Neural progenitor cell (in vitro differentiated cells): ENCODE measurements at places on chromosomes 7 and 10.
A peak's percentile ranks its signal among the peaks of the same experiment; 100 is the strongest.

DNA sequence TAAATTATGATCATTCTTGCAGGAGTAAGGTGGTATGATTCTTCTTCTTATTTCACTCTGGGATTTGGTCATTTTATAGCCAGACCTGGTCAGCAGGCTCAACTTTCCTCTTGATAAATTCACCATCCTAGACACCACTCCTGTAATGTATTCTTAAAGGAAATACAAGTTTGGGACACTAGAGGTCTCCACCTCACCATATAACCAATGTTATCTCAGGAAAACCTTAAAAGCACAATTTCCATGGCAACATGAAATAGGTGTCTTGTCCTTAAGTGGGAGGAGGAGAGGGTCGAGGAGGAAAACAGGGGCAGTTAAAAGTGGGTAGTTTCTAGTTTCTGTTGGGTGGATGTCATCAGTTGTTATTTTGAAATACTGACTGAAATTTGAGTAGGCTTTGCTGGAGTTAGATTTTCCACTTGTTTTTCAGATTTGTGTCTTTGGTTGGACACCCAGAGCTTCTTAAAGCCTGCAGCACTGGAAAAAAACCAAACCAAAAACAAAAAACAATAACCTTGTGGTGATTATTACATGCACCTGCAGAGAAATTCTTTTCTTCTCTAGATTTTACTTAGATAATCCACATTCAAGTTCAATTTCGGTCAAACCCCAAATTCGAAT, 163.1 kb downstream of the PRKCQ start:
- H3K4me1 ChIP-seq = no peaks in the 10 kb centered on the region
- H3K27me3 ChIP-seq = no peaks in the 10 kb centered on the region
- no peak overlapping the region for H3K4me3 ChIP-seq
- H3K36me3 ChIP-seq = no peaks in the 10 kb centered on the region
- no peak overlapping the region for H3K27ac ChIP-seq
- DNase-seq = peak; percentile 76

- no peak for DNase-seq
- H3K4me3 ChIP-seq = no peak overlapping the region
- no peaks in the 10 kb centered on the region for H3K27me3 ChIP-seq
- H3K36me3 ChIP-seq = no peaks in the 10 kb centered on the region
- H3K27ac ChIP-seq = no peak overlapping the region
Observed at GRCh38 chr7:45601816-45602540, 27.8 kb downstream of the ADCY1 start.

GRCh38 chr10:128517167-128517566, 390.9 kb upstream of the MKI67 start:
- H3K4me3 ChIP-seq = no peak overlapping the region
- no peaks in the 10 kb centered on the region for H3K4me1 ChIP-seq
- DNase-seq = no peak
- no peaks in the 10 kb centered on the region for H3K27me3 ChIP-seq

- H3K27me3 ChIP-seq = no peaks in the 10 kb centered on the region
- no peaks in the 10 kb centered on the region for H3K4me1 ChIP-seq
- H3K36me3 ChIP-seq = no peaks in the 10 kb centered on the region
- no peak overlapping the region for H3K4me3 ChIP-seq
- no peak for DNase-seq
Observed at GRCh38 chr7:93757426-93757825, 133.1 kb downstream of the TFPI2 start.

DNA sequence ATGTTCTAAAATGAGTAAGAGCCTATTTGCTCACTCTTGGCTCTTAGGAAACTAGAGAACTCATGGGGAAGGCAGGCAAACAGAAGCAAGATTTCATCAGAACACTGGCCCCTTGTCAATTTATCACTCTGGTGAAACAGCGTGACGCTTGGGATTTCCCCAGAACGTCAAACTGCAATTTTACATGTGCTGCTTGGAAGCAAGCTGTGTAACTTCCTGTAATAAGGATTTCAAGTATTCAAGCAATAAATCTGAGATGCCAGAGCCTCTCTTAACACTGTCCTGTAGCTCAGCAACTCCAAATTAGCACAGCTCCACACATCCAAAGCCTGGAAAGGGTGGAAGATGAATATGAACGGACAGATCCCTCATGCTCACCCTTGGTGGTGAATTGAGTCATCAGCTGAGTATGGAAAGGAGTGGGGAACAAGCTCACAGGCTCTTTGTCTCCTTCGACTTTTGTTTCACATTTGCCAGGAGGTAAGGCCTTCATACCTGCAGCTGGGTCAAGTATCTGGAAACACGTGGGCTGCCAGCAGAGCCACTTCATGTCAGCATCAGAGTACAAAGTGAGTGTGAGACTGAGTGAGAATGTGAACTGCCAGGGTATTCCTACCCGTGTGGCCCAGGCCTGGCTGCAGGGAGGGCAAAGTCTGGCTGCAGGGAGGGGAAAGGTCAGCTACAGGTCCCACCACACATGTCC, 140.4 kb upstream of the NAMPT start:
- no peaks in the 10 kb centered on the region for H3K27me3 ChIP-seq
- no peaks in the 10 kb centered on the region for H3K4me1 ChIP-seq
- no peaks in the 10 kb centered on the region for H3K36me3 ChIP-seq
- no peak for DNase-seq

GRCh38 chr7:70674571-70675010, 457.4 kb upstream of the GALNT17 start:
- no peak overlapping the region for H3K4me3 ChIP-seq
- no peaks in the 10 kb centered on the region for H3K36me3 ChIP-seq
- no peak overlapping the region for H3K27ac ChIP-seq
- no peak for DNase-seq
- H3K27me3 ChIP-seq = no peaks in the 10 kb centered on the region

- H3K27me3 ChIP-seq = no peaks in the 10 kb centered on the region
- DNase-seq = no peak
- no peak overlapping the region for H3K27ac ChIP-seq
- H3K4me3 ChIP-seq = no peak overlapping the region
- H3K4me1 ChIP-seq = no peaks in the 10 kb centered on the region
Observed at GRCh38 chr7:26332698-26333097, 41.0 kb downstream of the SNX10 start.
